Stimulated activated CD8-positive, alpha-beta memory T cell treated with anti-CD3 and anti-CD28 coated beads, Interleukin-7, amount 100 ng/mL, for 1 hour (primary cell): ENCODE measurements at places on chromosomes 7 and 10.
A peak's percentile ranks its signal among the peaks of the same experiment; 100 is the strongest.

DNA sequence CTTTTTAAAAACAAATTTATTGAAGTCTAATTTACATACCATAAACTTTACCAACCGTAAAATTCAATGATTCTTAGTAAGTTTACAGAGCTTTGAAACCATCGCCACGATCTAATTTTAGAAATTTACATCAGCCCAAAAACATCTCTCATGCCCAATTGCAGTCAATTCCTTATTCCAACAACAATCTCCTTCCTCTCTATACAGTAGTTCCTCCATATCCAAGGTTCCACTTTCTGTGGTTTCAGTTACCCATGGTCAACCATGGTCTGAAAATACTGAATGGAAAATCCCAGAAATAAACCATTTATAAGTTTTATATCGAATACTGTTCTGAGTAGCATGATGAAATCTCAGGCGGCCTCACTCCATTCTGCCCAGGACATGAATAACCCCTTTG is 183.4 kb upstream of the ADCY1 start:
- no peak for DNase-seq

DNA sequence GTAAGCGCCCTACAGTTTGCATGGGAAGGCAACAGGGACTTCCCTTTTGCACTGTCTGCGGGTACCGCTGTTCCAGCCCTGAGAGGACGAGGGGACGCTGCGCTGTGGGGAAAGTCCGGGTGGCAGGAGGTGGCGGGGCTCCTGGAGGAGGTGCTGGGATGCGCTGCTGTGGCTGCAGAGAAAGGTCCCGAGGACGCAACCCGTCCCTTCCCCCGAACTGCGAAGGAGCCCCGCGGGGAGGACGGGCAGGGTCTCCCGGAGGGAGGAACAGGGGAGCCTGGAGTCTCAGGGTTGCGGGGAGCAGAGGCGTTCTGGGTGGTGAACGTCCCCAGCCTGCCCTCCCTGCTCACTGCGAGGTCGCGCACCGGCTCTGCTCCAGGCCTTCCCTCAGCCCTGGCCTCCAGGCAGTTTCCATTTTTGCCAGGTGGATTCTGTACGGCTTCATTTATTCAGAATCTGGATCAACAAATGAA is 91.6 kb downstream of the CXCL12 start:
- no peak for DNase-seq

- DNase-seq: no peak
Measured at GRCh38 chr7:18753972-18754610, 258.5 kb downstream of the HDAC9 start.

DNA sequence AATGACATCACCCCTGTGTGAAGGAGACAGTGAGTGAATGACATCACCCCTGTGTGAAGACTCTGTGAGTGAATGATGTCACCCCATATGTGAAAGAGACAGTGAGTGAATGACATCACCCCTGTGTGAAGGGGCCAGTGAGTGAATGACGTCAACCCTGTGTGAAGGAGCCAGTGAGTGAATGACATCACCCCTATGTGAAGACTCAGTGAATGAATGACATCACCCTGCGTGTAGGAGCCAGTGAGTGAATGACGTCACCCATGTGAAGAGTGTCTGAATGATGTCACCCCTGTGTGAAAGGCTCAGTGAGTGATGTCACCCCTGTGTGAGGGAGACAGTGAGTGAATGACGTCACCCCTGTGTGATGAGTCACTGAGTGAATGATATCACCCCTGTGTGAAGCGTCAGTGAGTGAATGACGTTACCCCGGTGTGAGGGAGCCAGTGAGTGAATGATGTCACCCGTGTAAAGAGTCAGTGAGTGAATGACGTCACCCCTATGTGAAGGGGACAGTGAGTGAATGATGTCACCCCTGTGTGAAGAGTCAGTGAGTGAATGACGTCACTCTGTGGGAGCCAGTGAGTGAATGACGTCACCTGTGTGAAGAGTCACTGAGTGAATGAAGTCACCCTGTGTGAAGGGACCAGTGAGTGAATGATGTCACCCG is 478.1 kb downstream of the PTPRN2 start:
- no peak for DNase-seq

- DNase-seq: no peak
Measured at GRCh38 chr7:5661942-5662341, 119.5 kb downstream of the RNF216 start.

- DNase-seq: no peak
Measured at GRCh38 chr7:93156884-93157283, 8.7 kb upstream of the SAMD9L start.

- no peak for DNase-seq
Measured at GRCh38 chr7:32616625-32617024, 121.3 kb downstream of the AVL9 start.

- no peak for DNase-seq
Measured at GRCh38 chr10:111204838-111205237, 128.0 kb downstream of the ADRA2A start.

GRCh38 chr7:37354656-37355131 is 94.0 kb downstream of the ELMO1 start:
- no peak for DNase-seq

DNA sequence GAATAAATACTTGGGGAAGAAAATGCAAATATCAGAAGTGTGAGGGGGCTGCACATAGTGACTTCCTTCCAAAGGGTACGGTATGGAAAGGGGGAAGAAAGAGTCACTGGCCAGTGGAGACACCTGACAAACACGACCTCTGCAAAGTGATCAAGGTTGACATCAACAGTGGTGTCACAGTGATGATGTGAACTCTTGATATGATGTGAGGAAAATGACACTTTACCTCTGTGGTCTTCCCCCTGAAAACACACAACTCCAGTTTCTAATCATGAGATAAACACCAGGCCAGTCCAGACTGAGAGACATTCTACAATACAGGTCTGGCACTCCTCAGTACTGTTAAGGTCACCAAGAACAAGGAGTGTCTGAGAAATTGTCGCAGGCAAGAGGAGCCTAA is 169.7 kb downstream of the BUB3 start:
- DNase-seq: no peak

GRCh38 chr10:31697271-31698180 is 231.1 kb downstream of the ARHGAP12 start:
- no peak for DNase-seq

- no peak for DNase-seq
Measured at GRCh38 chr10:3412071-3412582, 239.5 kb upstream of the PITRM1 start.

- DNase-seq: peak; percentile 52
Measured at GRCh38 chr7:135274495-135275268, 41.0 kb downstream of the STRA8 start.

- no peak for DNase-seq
Measured at GRCh38 chr7:44541028-44541869, at the start of gene NPC1L1. Gene NPC1L1 (minus strand): TSS chr7:44541330. CDS start chr7:44541259, 71 bp downstream.

DNA sequence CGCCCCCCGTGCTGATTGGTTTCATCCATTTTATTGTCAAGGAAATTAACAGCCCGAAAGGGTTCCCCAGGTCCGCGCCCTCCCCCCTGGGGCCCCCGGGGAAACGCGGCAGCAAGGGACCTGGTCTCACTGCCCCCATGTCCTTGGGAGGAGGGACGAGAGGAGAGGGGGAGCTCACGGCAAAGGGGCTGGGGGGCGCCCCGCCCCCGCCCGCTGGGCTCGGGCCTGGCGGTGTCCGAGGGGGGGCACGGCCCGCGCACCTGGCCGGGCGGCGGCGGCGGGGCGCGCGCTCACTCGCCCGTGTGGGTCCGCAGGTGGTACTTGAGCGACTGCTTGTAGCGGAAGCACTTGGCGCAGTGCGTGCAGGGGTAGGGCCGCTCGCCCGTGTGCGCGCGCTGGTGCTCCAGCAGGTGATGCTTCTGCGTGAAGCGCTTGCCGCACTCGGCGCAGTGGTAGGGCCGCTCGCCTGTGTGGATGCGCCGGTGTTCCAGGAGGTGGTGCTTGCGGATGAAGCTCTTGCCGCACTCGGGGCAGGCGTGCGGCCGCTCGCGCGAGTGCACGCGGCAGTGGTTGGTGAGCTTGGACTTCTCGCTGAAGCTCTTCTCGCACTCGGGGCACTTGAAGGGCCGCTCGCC is 29.3 kb downstream of the ZNF777 start:
- no peak for DNase-seq

- DNase-seq: no peak
Measured at GRCh38 chr7:70721500-70721899, 410.4 kb upstream of the GALNT17 start.

DNA sequence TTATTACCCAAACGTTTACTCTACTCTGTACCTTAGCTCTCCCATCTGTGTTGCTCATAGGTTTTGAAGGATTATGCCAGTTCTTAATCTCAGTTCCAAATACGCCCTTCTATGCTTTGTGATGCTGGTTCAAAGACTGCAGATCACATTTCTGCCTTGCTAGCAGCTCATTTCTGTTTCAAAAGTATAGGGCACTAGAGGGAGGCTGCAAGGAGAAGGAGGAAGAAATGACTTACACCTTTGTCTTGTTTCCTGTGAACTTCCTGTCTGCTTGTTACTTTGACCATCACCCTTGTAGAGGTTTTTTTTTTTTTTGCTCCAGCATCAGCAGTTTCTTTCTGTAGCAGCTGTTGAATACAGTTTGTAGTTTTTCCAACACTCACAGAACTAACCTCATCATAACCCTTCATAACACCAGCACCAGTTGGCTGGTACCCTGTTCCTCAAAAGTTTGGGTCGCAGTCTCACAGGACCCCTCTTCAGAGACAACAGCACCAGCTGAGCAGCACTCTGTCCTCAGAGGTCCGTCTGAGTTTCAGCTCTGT is 16.5 kb downstream of the SLK start:
- DNase-seq: no peak

DNA sequence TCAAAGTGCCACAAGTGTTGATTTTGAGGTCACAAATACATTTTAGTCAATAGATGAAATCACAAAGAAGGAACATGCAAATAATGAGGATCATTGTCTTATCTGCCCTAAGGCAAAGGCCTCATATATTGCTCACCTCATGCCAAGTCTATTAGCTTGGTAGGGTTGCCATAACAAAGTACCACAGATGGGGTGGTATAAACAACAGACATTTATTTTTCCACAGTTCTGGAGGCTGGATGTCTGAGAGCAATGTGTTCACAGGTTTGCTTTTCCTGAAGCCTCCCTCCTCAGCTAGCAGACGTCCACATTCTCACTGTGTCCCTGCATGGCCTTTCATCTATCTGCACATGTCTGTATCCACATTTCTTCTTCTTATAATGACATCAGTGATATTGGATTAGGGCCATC is 59.6 kb downstream of the RELN start:
- no peak for DNase-seq

DNA sequence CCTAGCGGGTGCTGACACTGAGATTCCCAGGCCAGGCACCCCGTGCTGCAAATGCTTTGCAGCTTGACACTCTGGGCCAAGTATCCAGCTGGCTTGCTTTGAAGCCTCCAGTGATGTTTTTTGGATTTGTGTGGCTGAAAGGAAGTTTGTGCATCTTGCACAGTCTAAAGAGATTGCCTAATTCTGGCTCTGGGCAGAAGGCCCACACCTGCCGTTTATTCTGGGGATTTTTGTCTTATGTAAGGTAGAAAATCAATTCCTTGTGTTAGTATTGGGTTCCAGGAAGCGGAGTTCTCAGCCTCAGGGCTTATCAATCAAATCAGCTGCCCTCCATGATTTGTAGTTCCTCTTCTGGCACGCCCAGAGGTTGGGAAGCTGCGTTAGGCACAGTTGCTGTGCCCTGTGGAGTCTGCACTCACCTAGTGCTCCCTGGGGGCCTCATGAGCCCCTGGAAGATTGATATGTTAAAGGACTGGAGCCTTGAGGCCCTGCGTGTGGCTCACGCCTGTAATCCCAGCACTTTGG is 8.4 kb upstream of the PURB start:
- no peak for DNase-seq

- no peak for DNase-seq
Measured at GRCh38 chr10:86733260-86733671, 23.2 kb upstream of the BMPR1A start.
